Dermis microvascular lymphatic vessel endothelial cell (primary cell): ENCODE measurements at places on chromosomes 16 and 17. TPM values are rescaled to one million over a fixed set of nuclear protein-coding genes. Genes with fewer than 3 reads are reported as not detected.

PTGES3L gene
- total RNA-seq: 0.13 TPM in 2 replicates

DHRS7B gene
- 14.4 and 17.2 TPM in 2 replicates for total RNA-seq

ZG16 gene
- total RNA-seq: not detected in 2 replicates

KRTAP2-1 gene
- total RNA-seq: not detected in 2 replicates

SCNN1B gene
- total RNA-seq: 3.0 and 9.5 TPM in 2 replicates

KRTAP2-2 gene
- not detected in 2 replicates for total RNA-seq

TRPV2 gene
- total RNA-seq: 23.2 and 36.8 TPM in 2 replicates

GPRC5B gene
- 39.3 and 109 TPM in 2 replicates for total RNA-seq

CIITA gene
- under 0.01 and 0.13 TPM in 2 replicates for total RNA-seq

FZD2 gene
- total RNA-seq: 0.39 and 0.51 TPM in 2 replicates

SMPD3 gene
- under 0.01 TPM in 2 replicates for total RNA-seq

PTX4 gene
- under 0.01 and 0.13 TPM in 2 replicates for total RNA-seq

MEOX1 gene
- total RNA-seq: 0.51 and 1.0 TPM in 2 replicates

TMC6 gene
- 23.1 and 35.7 TPM in 2 replicates for total RNA-seq

TBC1D3K gene
- total RNA-seq: not detected in 2 replicates
